ENCODE measurements at places on chromosomes 2 and 18.

- DNase-seq, result no peak
Measured at GRCh38 chr2:219569041-219569440, 2.3 kb downstream of the OBSL1 start.

GRCh38 chr2:6880200-6880733, 2.7 kb downstream of the RSAD2 start:
- no peak for DNase-seq

- no peak for DNase-seq
Measured at GRCh38 chr2:3839476-3839875, 136.1 kb downstream of the DCDC2C start.

GRCh38 chr2:207123335-207123744, 42.4 kb downstream of the KLF7 start:
- peak; percentile 54 for DNase-seq

DNA sequence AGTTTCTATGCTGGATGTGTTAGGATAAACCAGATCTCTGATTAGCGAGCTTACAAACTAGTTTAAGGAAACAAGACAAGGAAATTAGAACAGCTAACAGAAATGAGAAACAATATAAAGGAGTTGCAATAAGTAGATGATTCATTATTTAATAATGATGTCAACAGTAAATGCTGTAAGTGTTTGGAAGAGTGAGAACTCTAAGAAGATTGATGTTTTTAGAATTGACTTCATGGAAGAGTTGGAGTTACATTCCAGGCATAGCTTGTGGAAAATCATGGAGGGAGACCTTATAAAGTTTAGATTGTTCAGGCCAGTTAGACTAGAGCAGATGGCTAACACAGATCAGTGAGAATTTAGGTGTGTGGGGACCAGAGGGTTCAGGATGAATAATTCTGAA, 32.6 kb downstream of the PPP1R1C start:
- no peak for DNase-seq

GRCh38 chr18:42112657-42113420, 157.8 kb downstream of the PIK3C3 start:
- no peak for DNase-seq

DNA sequence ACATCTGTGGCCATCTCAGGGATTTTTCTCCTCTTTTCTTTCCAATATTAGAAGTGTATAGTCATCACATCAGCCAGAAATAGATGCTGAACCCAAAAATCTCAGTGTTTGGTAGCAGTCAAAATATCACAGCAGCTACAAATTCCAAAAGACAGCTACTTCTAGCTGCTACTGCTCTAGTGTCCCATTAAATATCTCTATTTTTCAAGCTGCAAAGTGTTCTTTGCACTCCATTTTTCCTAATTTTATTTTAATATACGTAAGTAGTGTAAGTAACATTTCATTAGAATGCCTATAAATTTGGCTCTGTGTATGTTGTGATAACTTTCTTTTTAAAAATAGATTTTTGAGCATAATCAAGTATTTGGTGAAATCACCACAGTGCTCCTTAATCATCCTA, 967.3 kb downstream of the BCL11A start:
- DNase-seq, result no peak

GRCh38 chr2:224302952-224303351, 99.0 kb downstream of the FAM124B start:
- DNase-seq, result no peak

DNA sequence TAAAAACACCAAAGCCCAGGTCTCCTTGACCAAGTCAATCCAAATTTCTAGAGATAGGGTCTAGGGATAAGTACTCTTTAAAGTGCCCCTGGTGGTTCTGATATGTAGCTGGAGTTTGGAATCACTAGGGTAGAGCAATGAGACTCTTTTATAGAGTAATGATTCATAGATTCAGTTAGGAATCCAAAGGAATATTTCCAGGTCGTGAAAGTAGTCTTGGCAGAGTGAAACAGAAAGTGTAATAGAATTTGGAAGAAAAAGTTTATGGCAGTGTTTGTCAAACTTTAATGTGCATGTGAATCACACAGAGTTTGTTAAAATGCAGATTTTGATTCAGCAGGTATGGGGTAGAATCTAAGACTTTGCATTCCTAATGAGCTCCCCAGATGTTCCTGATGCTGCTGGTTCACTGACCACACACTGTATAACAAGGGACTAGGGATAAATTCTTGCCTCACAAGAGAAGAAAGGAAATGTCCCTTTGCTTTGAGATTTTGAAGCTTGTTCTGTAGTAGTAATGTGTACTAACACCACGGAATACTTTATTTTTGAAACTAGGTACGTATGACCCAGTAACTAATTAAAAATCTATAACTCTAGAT, 1.8 kb downstream of the UPP2 start:
- no peak for DNase-seq

DNA sequence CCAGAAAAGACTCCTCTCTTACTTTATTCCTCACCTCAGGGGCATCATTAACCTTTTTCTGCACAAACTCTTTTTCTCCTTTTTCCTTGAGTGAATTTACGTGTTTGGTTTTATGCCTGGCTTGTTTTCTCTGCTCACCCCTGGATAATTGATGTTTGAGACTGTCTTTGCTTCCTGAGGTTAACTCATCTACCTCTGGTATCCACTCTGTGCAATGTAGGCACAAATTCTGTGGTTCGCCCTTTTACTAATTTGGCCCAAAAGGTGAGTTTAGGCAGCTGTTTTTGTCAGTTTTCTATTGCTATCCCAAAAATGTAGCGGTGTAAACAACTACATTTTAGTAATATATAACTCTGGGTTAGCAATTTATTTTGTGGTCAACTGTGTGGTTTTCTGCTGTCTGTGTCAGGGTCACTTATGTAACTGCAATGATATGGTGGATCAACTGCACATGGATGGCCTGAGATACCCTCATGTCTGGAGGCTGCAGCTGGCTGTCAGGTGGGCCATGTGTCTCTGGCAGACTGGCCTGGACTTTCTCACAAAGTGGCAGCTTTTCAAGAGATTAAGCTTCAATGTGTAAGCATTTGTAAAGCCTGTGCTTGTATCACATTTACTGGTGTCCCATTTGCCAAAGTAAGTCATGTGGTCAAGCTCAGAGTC, 329.7 kb downstream of the FSIP2 start:
- DNase-seq, result no peak

- no peak for DNase-seq
Measured at GRCh38 chr2:217804791-217805667, 197.8 kb downstream of the TNS1 start.

DNA sequence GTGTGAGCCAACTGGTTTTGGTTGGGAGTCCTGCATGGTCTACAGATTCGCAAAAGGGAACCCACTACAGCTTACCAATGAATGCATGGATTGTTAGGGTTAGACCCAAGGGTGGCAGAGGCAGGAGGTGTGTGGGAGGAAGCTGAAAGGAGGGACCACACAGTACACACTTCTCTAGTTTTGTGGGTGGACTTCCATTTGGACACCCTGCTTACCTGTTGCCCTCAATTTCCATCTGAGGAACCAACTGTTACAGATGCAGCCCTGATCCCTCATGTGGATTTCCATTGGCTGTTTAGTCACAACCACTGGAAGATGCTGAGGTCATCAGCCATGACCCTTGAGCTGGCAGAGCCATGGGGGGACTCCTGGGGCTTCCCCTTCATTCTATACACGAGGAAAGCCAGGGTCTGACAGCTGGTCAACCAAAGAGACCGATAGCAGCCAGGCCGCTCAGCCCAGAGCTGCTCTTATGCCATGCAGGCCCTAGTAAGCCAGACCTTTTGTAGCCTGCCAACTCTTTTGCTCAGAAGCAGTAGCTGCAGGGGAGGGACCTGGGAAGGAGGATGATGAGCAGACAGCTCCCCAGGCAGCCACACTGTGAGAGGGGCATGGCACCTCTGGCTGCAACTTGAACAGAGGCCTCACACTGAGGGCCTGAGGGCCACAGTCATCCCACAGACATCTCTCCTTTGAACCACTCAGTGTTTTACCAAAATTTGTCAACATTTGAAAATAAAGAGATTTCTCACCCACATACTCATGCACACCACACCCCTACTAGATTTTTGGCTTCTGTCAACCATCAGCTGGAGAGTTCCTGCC, 162.1 kb downstream of the SETBP1 start:
- DNase-seq, result no peak

- DNase-seq, result no peak
Measured at GRCh38 chr2:43343573-43344304, 117.3 kb upstream of the ZFP36L2 start.

DNA sequence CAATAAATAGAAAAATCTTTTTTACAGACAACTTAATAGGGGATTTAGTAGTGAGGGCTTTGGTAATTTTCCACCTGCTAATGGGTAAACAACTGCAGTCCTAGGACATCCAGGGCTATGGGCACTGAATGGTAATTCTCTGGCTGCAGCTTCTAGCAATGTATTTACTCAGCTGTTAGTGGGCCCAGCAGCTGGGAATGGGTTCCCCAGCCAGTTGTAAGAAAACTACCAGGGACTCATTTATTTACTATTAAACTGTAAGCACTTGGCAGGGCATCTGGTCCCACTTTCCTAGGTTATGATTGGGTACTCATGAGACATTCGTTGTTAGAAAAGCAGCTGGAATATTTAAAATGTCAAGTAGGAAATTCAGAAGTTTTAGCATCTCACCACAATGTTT, 363.8 kb upstream of the TRIB2 start:
- no peak for DNase-seq

DNA sequence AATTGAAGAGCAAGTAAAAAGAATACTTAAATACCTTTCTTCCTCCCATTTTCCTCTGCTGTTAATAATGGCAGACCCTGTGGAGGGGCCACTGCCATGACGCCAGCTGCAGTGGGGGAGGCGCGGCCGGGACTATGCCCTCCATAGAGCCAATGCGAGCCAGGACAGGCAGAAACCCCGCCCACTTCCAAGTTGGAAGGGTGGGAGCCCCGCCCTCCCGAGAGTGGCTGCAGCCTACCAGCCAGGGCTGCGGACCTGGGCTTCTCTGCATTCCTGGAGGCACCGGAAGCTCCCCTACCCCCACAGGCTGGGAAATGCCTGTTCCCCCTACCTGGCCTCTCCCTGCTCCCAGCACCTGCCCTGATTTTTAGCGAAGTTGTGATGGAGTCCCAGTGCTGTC, 439.4 kb upstream of the CDH19 start:
- no peak for DNase-seq

DNA sequence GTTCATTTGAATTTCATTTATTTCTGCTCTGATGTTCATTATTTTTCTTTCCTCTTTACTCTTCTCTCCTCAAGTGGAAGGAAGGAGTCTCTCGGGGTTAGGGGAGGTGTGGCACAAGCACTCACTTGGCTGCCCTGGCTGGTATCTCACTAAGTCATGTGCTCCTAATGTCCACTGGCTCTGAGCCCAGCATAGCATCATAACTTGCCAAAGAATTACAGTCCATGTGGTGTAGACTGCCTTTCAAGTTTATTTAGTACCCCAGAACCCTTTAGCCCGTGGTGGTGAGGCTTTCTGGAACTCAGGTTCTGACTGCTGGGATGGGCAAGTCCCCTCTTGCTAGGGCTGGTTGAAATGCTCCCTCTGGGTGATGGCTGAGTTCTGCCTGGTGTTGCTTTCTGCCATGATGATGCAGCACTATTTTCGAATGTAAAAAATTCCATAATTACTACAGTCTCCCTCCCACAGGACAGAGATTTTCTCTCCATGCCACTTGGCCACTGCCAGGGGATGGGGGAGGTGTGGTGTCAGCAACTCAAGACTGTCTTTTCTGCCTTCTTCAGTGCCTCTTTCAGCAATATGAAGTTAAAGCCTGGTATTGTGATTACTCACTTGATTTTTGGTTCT, 22.2 kb downstream of the SPAG16 start:
- no peak for DNase-seq

GRCh38 chr2:238839428-238839827, 8.5 kb upstream of the TWIST2 start:
- DNase-seq, result no peak

- no peak for DNase-seq
Measured at GRCh38 chr2:226658555-226658954, 141.1 kb downstream of the IRS1 start.

GRCh38 chr2:69914950-69915945, at the start of gene MXD1:
TSS of gene MXD1 (plus strand) at chr2:69915109. CDS start at chr2:69915331, 222 bp downstream.
- DNase-seq, result peak; percentile 100

DNA sequence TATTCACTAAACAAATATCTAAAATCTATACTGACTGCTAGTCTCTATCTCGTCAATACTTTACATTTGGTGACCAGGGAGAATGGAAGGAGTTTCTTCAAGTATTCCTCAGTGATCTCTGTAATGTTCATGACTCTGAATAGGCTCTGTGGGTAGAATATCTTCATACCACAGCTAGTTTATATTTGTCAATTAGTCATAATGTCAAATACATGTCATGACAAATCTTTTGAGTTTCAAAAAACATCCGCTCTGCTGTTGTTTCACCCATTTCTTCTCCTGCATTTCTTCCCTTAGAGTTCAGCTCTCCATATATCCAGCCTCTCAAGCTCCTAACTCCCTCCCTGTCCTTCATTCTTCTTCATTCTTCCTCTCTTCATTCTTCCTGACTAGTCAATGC, 206.5 kb upstream of the FANCL start:
- DNase-seq, result no peak

DNA sequence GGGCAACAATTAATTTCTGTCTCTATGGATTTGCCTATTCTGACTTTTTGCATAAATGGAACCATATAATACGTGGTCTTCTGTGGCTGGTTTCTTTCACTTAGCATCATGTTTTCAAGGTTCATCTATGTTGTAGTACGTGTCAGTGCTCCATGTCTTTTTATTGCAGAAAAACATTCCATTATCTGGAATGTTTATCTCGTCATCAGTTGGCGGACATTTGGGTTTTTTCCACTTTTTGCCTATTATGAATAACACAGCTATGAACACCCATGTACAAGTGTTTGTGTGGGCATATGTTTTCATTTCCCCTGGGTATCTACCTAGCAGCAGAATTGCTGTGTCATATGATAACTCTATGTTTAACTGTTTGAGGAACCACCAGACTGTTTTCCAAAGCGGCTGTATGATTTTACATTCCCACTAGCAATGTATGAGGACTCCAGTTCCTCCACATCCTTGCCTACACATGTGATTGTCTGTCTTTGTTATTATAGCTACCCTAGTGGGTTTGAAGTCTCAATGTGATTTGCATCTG, 49.9 kb downstream of the MYO7B start:
- no peak for DNase-seq

GRCh38 chr2:28391564-28392296, 928 bp upstream of the FOSL2 start:
- peak; percentile 50 for DNase-seq

GRCh38 chr2:188964976-188965546, 9.1 kb upstream of the COL3A1 start:
- DNase-seq, result no peak

- DNase-seq, result no peak
Measured at GRCh38 chr2:16973586-16974286, 308.1 kb upstream of the CYRIA start.

DNA sequence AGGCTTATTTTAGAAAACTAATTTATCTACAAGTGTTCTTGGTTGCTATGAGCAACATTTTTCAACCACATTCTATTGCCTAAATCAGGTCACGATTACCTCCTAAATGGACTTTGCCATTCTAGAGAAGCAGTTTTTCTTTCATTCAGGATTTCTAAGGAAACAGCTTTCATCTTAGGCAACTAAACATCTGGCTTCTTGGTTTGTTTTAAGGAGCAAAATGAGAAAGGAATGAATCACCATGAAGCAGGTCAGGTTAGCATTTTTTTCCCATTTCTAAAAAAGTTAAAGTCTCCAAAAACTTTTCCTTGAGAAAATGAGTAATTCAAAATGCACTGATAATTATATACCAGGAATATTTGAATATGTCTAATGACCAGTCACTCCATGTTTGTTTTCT, 114.8 kb downstream of the GAREM1 start:
- no peak for DNase-seq
